ENCODE measurements at places on chromosomes 1 and 21.
A peak's percentile ranks its signal among the peaks of the same experiment; 100 is the strongest.

DNA sequence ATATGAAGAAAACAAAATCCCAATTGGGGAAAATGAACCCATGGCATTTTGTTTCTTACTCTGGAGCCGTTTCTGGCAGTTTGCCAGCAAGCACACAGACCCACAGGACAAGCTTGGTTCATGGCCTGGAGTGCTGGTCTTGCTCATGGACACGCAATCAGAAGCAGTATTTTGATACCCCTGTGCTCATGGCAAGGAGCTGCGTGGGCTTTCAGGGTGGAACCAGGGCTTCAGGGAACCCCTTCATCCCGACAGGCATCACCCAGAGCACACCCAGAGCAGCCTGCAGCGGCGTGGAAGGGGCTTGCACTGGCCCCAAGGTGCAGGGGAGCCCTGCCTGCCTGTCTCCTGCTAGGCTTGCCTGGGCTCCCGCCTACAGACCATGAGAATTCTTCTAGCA, 45.4 kb upstream of the PCBP3 start:
- no peak for DNase-seq

GRCh38 chr1:201912832-201913231, 24.1 kb downstream of the SHISA4 start:
- no peak for DNase-seq

GRCh38 chr1:7454052-7454815, 316.9 kb upstream of the VAMP3 start:
- no peak for DNase-seq

DNA sequence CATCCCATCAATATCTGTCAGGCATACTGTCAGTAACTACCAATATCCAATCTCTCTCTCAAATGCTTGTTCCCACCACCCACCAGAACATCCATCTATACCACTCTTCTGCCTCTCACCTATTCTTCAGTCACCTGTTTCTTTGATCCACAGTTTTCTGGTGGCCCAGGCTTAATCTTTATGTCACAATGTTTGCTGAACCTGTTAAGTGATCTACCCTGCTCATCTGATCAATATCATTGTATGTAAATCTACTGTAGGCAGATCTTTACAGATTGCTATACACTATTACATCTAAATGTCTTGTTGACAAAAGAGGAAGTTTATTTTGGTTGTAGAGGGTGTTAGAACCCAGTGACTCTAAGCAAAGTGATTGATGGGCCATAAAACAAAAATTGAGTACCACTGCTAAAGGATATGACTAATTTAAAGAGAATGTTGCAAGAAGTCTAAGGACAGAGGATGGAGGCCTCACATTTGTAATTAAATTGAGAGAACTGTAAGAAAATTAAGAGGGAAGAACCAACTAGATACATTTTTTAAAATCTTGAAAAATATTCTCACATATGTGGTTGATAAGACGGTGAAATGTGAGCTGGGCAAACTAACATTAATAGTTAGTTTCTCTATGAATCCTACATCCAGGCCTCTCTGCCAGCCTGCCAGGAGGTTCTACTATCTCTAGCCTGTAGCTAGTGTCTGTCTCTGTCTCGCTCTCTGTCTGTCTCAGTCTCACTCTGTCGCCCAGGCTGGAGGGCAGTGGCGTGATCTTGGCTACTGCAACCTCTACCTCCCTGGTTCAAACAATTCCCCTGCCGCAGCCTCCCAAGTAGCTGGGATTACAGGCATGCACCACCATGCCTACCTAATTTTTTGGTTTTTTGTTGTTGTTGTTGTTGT, 34.1 kb downstream of the EGLN1 start:
- no peak for DNase-seq

DNA sequence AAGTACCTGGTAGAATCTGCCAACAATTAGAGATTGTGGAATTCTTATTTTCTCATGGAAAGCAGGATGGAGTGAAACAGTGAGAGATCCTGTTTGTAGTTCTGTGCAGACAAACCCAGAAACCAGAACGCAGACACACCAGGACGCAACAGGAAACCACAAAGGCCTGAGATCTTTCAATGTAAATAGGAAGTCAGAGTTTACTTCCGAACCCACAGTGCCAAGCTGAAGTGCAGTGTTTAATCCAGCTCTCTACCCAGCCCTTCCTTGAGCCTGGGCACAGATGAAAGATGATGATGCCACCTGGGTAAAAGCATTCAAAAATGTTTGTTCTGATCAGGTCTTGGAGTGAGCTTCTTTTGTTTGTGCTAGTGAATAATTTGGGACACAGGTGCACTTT, 244.2 kb upstream of the HOOK1 start:
- DNase-seq: peak; percentile 36

- peak; percentile 27 for DNase-seq
Measured at GRCh38 chr1:29243871-29244200, 7.5 kb downstream of the PTPRU start.

DNA sequence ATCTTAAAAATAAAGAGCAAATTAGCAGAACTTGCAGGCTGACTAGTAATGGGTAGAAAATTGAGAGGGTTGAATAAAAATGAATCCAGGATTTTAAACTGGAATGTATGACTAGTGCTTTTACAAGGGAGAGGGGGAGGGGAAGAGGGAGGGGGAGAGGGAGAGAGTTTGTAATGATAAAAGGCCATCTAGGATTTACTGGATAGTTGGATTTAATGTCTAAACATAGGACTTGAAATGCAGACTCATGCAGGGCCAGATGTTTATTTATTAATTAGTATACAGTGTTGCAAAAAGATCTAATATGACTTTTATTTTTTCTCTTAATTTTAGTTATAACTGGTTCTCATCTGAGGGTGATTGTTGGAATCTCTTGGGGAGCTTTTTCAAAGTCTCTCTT, 4.3 kb downstream of the ZNF326 start:
- DNase-seq: peak; percentile 35

DNA sequence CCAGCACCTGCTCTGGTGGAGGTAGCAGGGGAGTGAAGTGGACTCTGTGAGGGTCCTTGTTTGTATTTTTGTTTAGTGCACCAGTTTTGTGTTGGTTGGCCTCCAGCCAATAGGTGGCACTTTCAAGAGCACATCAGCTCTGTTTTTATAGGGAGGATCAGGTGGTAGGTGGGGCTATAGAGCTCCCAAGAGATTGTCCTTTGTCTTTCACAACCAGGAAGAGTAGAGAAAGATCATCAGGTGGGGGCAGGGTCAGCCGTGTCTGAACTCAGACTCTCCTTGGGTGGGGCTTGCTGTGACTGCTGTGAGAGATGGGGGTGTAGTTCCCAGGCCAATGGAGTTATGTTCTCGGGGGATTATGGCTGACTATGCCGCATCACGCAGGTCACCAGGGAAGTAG, 159.8 kb downstream of the ZNF326 start:
- no peak for DNase-seq

DNA sequence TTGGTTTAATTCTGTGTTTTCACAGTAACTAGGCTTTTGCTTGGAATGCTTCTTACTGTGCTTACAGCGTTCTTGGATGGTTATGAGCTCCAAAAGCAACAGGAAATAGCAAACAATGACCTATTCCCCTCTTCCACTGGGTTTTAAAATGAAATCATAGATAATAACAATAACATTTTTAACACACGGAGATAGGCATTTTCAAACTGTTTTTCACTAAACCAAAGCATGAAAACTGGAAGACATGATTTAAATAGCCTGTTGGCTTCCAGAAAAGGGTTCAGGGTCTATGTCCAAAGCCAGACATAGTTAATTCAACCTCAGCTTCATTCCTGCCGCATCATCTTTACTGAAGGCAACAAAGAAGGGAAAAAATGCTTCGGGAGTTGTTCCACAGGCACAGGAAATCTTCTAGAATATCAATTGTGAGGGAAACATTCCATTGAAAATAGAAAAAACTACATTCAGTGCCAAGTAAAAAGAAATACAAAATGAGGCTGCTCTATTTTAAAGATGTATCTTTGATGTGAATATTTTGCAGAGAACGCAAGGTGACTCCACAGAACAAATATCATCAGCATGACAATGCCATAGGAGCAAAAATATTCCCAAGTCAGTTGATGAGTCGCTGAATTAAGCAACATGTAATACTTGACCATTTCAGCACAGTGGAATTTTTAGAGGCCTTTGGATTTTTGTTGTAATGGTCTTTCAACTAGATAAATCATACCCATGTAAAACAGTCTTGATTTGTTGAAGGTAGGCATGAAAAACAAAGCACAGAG, 80.7 kb downstream of the NID1 start:
- peak; percentile 65 for DNase-seq

DNA sequence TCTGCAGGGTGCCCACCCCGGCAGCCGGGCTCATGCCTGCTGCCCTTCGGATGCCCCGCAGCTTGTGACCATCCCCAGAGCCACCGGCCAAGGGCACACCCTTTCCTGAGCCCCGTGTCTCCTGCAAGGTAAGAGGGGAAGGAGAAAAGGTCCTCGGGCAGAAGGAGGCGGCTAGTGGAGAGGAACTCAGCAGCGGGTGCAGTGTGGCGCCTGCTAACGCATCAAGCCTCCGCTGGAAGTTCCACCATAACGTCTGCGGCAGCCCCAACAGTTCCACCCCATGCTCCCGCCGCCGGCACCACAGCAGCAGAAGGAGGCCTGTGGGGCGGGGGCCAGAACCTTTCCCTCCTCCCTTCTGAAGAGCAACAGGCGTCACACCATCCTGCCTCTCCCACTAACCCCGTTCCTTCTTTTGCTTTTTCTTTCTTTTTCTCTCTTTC, 990 bp downstream of the VWA5B1 start:
- DNase-seq: peak; percentile 45

DNA sequence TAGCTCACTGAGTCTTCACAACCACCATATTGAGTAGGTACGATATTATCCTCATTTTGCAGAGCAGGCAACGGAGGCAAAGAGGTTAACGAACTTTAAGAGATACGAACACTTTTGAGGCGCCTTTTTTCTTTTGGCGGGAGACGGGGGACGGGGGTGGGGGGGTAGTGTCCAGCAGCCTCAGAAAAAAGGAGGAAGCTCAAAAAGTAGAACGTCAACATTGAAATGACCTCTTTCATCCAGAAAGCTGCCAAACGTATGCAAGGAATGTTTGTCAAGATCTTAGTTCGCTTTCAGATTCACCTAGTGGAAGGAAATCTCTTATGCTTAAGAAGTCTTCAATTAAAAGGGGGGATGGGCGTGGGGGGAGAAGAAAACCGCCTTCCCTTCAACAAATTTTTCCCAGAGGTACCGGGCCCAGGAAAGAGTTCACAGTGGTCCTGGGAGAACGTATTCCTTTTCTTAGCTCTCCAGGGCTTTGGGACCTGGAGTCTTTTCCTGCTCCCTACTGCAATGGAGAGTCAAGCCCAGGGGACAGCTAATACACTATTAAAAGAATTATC, 1.1 kb upstream of the PCAT6 start:
- DNase-seq: no peak

DNA sequence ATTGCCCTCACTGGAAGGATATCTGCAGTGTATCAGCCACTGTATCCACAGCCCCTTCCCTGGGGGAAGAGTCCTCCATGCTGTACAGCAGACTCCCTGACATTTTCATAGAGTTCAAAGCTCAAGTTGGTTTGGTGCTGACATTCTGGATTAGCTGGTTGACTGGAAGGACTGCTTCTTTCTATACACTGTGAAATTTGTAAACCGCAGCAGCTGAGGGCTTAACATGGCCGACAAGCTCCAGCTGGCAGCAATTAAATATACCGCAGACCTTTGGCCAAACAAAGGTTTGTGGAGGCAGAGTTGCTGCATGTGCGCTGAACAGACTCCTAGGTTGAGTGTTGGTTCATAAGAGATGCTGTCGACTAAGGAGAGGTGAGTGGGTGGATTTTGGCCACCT, 126.4 kb downstream of the DHRS3 start:
- peak; percentile 51 for DNase-seq

- DNase-seq: no peak
Measured at GRCh38 chr1:31576743-31577455, 584 bp downstream of the TINAGL1 start.

GRCh38 chr1:201795066-201795465, 33.9 kb upstream of the IPO9 start:
- peak; percentile 40 for DNase-seq

DNA sequence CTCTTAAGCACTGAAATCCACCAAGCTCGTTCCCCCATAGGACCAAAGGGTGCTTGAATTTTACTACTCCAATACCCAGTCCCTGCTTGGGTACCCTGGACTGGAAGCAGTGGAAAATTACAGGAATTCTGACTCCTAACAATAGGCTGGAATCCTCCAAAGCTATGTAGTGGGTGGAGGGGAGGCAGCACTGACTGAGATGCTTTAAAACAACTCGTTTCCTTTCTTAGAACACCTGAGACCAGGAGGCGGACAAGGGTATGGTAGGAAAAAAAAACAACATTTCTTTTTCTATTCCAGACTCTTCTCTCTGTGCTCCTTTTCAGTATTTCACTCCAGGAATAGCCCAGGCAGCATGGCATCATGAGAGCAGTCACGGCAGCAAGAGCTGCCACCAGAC, 2.3 kb downstream of the PEF1 start:
- no peak for DNase-seq

GRCh38 chr1:162733336-162733590, 57.2 kb upstream of the HSD17B7 start:
- DNase-seq: no peak

- no peak for DNase-seq
Measured at GRCh38 chr1:221274373-221274772, 395.1 kb downstream of the HLX start.

- DNase-seq: no peak
Measured at GRCh38 chr21:15051644-15052458, 12.9 kb downstream of the NRIP1 start.

GRCh38 chr1:190172651-190173430, 304.8 kb downstream of the BRINP3 start:
- DNase-seq: no peak

GRCh38 chr1:162070094-162070748, 730 bp downstream of the NOS1AP start:
- no peak for DNase-seq
